Stimulated activated CD4-positive, alpha-beta T cell treated with anti-CD3 and anti-CD28 coated beads, Interleukin-4, amount 100 ng/mL, for 48 hours (primary cell): ENCODE measurements at places on chromosomes 3 and 15.

- DNase-seq: no peak
Observed at GRCh38 chr3:151197981-151198767, 4.8 kb downstream of the GPR171 start.

DNA sequence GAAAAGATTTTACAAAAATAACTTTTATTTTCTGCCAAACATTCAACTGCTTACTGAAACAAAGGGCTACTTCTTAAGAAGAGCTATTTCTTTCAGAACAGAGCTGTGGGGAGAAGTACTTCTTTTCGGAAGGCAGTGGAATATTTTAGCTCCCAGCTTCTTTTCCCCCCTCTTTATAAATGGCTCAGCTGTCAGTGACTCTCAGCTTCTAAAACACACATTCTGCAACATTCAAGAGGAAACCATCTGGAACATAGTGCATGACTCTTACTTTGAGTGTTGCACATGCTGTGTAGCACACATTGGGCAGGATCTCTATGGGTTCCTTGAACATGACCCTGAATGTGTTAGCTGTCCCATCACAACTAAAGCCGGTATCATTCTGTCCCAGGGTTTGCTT is 7.0 kb upstream of the C15orf40 start:
- no peak for DNase-seq

DNA sequence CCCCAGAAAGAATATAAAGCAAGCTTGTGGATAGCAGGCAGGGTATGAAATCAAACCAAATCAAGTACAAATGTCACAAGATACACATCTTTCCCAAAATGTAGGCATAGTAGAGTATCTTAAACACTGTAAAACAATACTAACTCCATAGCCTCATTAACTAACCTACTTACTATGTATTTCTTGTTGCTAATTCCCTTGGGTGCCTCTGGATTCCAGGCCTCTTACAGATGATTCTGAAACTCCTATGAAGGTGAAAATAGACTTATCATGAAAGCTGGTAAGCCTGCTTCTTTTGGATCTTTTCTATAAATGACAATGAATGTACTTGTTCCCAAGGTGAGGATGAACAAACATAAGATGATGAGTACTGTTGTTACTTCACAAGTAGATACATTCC is 93.8 kb downstream of the FRMD5 start:
- no peak for DNase-seq

DNA sequence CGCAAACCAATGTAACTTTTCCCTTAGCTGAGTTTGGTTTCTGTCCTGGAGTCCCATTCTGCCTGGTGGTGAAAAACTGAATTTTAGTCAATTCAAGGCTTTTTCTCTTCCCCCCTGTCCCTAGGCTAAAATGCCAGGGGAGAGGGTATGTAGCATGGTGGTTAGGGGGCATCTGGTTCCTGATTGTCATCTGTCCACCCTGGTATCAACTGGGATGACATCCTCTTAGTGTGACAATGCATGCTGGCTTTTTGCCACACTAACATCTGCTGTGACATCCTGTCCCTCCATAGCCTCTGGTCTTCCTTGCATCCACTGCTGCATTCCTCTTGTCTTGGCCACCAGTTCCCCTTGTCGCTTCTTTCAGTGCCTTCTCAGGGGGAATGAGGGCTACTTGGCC is 73.7 kb downstream of the ABHD5 start:
- DNase-seq: no peak

DNA sequence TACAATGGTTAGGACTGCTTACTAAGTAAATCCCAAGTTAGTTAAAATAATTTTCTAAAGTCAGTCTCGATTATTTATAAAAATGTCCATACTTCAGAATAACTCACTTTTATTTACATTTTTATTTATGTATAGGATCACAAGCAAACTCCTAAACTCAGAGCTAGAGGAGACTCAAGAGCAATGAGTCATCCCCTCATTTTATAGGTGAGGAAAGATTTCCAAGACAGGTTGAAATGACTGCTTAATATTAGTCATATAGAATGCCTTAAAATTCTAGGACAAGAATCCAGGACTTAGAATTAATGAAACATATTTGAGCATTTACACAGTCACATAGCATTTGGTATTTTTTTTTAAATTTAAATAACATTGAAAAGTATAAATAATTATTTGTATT is 983.8 kb downstream of the SI start:
- no peak for DNase-seq

DNA sequence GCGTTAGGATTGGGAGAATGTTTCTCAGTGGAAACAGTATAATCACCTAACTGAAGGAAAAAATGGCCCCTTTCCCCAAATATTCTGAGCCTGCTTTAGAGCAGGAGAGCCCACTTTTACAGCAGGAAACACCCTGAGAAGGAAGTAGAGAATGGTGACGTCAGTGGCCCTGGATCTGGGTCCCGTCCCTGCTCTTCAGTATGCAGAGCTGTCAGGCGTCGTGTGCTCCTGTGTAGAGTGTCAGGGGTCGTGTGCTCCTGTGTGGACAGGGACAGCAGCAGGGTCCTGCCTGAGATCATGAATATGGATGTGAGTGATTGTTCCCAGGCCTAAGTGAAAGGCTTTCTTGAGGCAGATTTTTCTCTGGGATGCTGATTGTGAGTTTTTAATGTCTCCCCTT is 45.2 kb downstream of the CGNL1 start:
- DNase-seq: no peak

DNA sequence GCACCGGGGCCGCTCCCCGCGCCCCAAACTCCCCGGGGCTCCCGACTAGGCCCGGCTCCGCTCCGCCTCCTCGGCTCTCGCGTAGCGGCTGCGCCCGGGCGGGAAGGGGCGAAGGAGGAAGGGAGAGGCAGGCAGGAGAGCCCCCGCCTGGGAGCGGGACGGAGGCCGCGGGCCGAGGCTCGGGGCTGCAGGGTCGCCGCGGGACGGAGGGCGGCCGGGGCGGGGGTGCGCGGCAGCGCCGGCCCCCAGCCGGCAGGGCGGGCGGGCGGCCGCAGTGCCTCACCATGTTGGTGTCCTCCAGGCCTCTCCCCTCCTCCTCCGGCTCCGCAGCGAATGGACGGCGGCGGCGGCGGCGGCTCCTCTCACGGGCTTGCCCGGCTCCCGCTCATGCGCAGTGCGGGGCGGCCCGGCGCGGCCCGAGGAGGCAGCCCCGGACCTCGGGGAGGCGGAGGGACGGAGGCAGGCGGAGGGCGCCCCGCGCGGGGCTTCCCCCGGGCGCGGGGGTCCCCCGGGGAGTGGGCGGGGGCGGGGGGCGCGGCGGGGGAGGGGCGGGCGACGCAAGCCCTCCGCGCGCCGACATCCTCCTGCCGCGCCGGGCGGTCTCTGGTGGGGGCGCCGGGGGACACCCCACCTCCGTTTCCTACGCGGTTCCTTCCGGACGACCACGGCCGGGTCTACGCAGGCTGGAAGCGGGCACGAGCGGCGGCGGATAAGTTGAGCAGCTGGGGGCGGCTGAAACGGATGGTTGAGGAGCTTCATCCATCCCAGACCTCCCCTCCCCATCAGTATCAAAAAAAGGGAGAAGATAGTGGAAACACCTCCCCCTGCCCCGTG is at the start of gene DCUN1D1:
DCUN1D1 (minus strand) TSS at position 335 of the 834 bp plus-strand sequence; CDS start at position 286, 49 bp downstream.
- peak; percentile 86 for DNase-seq
